ENCODE measurements at places on chromosomes 12 and 14.

GRCh38 chr12:13165617-13166041, 30.9 kb upstream of the EMP1 start:
- DNase-seq, result peak; percentile 47

DNA sequence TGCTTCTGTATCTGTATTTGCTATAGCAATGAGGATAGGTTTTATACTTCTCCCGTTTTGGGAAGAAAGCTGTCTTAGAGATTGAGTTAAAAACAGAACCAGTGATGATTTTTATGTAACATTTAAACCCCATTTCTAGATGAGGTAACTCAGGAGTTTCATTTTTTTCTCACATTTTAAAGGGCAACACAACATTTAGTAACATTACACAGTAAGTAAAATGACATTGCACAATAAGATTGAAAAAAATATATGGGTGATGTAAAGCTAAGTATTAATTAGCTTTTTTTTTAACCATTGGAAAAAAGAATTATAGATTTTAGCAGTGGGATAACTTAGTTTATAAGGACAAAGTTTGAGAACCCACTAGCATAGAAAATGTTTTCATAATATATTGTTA, 25.2 kb upstream of the SCFD1 start:
- DNase-seq, result no peak

- no peak for DNase-seq
Observed at GRCh38 chr12:116182359-116183063, 95.0 kb downstream of the MED13L start.

DNA sequence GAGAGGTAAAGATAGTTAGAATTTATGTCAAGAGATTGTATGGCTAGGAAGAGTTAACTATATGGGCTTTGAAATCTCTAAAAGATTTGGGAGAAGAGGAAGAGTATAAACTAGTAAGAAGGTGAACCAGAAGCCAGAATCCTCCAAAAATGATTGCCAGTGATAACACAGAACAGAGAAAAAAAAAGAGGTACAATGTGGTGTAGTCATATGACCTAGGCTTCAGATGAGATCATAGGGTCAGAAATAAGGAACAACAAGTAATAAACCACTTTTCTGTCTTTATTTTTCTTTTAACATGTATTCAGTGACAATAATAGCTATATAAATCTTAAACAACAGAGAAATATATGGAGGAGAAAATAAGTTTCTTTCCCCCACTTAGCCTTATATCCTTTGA, 2.0 kb upstream of the NECAP1 start:
- no peak for DNase-seq

DNA sequence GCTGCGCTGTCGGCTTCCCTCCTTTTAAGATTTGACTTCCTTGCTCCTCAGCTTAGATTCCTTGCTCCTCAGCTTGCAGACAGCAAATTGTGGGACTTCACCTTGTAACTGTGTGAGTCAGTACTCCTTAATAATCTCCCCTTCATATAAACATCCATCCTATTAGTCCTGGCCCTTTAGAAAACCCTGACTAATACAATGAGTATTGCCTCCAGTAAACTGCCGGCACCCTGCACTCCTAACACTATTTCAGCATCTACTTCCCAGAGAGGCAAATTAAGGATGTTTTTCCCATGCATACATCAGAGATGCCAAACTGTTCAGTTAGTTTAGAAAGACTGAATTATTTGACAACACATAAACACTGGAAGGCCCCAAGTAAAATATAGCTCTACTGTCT, 611.3 kb upstream of the TMEM132C start:
- DNase-seq, result no peak

DNA sequence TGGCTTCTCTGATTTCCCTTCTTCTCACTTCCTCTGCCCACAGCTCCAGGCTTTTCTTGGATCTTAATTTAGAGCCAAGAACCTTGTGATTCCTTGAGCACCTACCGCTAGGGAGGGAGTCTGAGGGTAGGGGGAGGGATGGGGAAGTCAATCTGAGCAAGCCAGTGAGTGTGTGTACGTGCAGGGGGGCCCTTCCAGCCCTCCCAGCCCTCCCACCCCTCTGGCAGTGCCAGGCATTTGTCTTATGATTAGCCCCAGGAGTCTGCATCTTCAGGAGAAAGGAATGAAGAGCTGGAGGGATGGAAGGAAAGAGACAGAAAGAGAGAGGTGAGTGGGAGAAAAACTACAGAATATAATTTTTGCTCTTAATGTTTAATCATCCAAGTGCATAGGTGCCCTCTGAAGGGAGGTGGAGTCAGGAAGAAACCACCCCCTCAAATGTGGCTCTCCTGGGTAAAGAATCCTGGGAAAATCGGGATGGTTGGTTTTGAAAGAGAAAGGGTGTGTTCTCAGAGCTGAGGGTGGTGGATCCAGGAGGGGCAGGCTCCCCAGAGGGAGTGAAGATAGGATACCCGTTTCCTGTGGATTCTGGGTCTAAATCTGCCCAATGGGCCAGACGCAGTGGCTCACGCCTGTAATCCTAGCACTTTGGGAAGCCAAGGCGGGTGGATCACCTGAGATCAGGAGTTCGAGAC, 2.1 kb downstream of the PIANP start:
- no peak for DNase-seq

GRCh38 chr12:130070126-130070611, 92.1 kb upstream of the FZD10 start:
- DNase-seq, result no peak

Data from stimulated activated CD8-positive, alpha-beta memory T cell treated with anti-CD3 and anti-CD28 coated beads, Interleukin-12 subunit alpha, Interleukin-12 subunit beta, amount 100 ng/mL, for 1 hour (primary cell).